ENCODE measurements at places on chromosomes 6 and 20.
A peak's percentile ranks its signal among the peaks of the same experiment; 100 is the strongest.

- no peak for DNase-seq
Measured at GRCh38 chr6:8215631-8216030, 113.3 kb upstream of the EEF1E1 start.

DNA sequence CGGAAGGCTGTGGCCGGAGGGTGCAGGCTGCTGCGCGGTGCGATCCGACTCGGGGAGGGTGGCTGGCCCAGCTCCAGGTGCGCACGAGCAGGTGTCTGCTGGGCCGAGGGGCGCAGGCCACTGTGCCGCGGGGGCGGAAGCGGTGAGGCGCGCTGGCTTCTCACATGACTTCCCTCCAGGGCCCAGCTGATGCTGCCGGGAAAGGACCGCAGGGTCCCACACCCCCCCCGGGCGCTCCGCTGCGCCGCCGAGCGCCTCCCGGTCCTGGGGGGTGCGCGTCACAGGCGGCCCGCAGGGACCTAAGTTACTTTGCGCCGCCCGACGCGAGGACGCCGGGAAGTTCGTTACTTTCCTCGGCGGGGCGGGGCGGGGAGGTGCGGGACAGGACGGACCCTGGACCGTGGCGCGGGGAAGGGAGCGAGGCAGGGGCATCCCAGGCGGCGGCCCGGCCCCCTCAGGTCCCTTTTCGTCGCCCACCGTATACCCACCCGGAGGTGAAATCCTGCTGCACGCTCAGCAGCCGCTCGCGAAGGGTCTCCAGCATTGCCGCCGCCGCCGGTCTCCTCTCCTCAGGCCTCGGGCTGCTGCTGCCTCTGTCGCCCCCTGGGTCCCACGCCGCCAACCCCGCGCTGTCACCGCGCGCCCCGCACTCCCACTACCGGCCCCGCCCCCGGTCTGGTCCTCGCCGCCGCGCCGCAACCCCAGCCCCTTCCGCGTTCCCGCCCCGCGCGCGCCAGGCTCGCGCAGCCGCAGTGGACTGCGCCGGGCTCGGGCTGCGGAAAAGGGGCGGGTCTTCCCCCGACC, at the start of gene DTNBP1:
Gene DTNBP1 (minus strand): TSS at position 703 of the 804 bp plus-strand sequence. CDS start 159 bp downstream, at position 544.
- peak; percentile 77 for DNase-seq

- DNase-seq, result no peak
Measured at GRCh38 chr20:63576311-63576710, 2.3 kb upstream of the HELZ2 start.

GRCh38 chr6:11380969-11381744, 148.7 kb upstream of the NEDD9 start:
- no peak for DNase-seq

GRCh38 chr6:55652429-55652828, 73.4 kb upstream of the HMGCLL1 start:
- DNase-seq, result no peak

DNA sequence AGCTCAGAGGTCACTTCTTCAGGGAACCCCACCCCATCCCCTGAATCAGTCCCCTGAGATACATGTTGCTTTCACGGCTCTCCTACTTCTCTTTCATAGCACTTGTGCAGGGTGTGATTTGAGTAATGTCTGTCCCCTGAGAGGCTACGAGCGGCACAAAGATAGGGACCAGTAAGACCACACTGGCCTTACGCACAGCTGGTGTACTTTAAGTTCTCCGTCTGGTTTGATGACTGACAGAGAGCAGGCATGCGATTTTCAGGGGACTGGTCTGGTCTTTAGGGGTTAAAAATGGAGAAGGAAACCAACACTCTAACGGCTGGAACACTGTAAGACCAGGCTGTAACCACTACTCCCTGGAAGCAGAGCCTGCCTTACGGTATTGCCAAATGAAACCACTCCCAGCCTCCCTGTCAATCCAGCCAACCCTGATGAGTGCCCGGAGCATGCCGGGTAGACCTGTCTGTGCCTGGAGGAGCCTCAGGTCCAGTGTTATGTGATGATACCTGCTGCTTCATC, 47.1 kb downstream of the ELMO2 start:
- DNase-seq, result no peak

GRCh38 chr6:91534614-91535013, 947.7 kb upstream of the MAP3K7 start:
- no peak for DNase-seq

GRCh38 chr20:815914-816606, 17.5 kb upstream of the FAM110A start:
- no peak for DNase-seq

DNA sequence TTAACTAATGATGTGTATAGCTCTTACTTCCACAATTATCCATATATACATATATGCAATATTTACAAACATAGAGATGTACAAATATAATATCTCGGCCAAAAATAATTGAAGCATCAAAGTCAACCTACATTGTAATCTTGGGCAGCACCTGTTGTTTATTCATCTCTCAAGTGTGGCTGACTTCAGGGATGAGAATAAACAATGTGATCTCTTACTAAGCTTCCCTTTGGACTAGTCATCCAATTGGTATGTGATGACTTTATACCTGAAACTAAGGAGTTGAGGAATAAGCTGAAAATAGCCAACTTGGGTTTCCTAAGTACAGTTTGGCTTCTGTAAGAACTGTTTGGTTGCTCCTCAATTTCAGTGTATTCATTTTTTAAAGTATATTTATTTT, 256.6 kb downstream of the KHDC1L start:
- DNase-seq, result no peak

DNA sequence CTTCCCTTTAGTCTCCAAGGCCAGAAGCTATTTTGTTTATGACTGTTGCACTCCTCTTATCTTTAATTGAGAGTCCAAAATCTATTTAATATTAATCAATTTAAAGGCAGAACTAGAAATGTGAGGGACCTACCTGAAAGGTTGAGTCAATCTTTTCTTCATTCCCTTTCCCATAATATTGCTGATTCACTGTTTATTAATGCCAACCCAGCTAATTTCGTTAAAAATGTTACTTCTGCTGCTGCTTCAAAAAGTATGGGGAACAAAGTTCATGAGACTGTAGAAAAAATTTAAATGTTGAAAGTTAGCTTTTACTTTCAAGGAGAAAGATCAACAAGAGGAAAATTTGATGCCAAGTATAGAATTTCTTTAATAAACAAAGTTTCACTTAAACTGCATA, 365.3 kb downstream of the TENT5A start:
- DNase-seq, result no peak

DNA sequence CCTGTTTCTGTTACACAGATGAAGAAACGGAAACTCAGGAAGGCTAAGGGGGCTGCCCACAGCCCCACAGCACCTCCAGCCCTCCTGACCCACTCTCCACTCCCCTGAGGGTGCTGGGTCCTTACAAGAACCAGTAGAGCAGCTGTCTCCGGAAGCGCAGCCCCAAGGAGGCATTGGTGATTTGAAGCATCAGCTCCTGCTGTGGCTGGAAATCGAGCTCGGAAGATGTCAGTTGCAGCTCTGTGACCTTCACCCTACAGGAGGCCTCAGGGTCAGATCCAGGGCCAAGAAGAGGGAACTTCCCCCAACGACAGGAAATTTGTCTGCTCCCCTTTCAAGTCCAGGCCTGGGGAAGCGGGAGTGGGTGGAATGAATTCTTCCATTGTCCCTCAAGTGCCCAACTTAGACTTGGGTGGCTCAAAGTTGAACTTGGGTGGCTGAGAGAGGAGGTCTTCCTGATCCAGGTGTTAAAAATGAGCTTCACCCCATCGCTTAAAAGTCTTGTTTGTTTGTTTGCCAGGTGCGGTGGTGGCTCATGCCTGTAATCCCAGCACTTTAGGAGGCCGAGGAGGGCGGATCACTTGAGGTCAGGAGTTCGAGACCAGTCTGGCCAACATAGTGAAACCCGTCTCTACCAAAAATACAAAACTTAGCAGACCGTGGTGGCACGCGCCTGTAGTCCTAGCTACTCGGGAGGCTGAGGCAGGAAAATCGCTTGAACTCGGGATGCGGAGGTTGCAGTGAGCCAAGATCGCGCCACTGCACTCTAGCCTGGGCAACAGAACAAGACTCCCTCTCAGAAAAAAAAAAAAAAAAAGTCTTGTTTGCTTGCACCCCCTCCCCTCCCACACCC, 1.9 kb downstream of the PLTP start:
- DNase-seq, result no peak

DNA sequence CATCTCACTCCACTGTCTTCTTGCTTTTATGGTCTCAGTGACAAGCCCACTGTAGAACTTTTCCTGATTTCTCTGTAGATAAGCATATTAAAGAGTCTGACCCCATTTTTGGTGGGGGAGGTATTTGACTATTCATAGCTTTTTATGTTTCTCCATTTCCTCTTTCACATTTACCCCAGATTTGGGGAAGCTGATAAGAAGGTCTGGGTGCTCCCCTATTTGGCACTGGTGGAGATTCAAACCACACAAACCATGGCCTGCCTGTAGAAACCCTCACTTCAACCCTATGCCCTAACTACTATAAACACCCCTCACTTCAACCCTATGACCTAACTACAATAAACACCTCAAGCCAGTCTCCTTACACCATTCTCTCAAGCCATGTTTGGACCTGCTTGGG, 196.2 kb upstream of the SYNDIG1 start:
- DNase-seq, result no peak

- no peak for DNase-seq
Measured at GRCh38 chr6:161210857-161211256, 63.0 kb downstream of the AGPAT4 start.

DNA sequence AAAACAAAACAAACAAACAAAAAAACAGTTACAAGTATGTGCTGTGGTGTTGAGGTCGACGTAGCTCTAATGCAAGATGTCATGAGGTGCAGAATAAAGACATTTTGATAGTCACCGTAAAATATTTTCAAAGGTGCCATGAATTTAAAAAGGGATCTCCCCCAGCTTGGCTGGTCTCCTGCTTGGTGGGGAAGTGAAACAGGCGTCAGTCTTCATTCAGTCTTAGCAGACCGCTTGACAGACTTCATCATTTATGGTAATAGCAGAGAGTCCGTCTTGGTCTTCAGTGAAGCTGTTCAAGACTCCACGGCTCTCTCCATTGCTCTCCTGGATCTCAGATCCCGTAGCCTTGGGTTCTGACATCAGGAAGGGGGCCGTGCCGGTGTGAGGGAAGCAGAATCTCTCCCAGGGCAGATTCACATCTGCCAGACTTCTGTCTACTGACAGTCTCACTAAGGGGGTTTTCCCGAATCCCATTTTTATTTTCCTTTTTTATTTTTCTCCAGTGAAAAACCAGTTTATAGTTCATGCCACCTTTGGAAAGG, 1.6 kb downstream of the SLC24A3 start:
- no peak for DNase-seq

GRCh38 chr6:43269273-43270007, 26.2 kb downstream of the TTBK1 start:
- DNase-seq, result no peak

GRCh38 chr6:95569560-95569959, 7.8 kb upstream of the MANEA start:
- no peak for DNase-seq

DNA sequence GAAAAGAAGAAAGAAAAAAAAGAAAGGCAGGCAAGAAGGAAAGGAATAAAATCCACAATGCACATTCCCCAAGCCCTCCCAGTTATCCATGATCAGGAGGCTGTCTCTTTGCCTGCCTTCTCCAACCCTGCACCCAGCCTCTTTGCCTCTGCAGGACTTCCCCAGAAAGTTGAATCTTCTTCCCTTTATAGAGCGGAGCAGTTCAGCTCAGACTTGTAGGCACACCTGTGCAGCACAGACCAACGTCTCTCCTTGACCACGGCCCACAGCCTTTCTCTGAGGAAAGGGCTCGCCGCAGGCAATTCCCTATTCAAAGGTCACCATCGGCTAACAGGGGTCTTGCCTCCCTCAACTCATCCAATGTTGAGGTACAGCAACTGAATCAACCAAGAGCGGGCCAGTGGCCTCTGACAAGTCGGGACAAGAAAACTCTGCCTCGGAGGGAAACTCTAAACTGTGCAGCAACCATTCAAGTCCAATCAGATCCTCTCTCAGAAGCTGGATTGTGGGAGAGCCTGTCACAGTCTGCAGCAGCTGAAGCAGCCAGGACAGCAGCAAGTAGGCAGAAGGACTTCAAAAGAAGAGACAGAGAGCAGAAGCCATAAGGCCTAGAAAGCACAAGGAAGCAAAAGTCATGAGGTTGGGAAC, 529.2 kb upstream of the JARID2 start:
- no peak for DNase-seq

GRCh38 chr6:36118550-36119107, 11.7 kb upstream of the MAPK13 start:
- no peak for DNase-seq

DNA sequence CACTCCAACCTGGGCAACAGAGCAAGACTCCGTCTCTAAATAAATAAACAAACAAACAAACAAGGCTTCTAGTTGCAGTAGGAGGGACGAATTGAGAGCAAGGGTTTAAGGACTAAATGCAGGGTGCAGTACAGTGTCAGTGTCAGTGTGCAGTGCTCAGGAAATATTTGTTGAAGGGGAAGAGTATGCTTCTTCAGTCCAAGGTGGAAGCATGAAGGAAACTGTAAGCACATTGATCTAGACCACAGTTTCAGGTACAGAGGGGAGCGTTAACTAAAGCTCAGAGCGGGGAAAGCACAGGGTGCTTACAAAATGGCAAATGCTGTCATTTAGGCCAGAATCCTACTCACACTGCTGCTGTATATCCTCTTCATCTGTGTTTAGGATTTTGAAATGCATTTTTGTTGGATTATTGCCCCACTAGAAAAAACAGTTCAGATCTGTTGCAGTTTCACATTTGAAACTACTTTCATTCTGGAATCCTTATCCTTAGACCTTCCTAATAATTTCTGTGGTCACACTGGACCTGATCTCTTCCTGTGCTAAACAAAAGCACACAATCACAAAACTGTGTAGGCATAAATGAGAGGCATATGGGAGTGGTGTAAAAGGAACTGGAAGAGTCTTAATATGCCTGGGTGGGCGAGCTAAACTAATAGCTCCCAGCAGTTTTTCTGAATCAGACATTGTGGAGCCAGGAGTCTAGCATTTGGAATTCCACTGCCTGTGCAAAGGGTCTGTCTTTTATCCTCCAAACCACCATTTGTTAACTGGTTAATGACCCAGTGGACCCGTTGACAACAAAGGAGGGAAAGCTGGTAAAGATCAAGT, 41.4 kb downstream of the CBFA2T2 start:
- DNase-seq, result no peak

DNA sequence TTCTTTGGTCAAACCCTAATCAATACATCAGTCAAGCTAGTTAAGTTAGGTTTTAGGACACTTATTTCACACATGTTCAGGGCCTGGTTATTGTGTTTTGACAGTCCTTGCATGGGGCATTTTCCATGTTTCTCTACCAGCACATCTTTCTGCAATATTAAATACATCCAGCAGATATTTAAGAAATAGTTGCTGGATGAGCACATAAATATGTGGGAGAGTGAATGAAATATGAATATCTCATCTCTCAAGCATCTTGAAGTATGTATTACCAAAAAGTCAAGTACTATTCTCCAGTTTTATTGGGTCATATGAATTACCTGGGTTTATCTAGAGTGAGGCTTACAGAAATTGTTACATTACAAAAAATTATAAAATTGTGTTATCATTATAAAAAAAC, 621.9 kb upstream of the GJE1 start:
- DNase-seq, result no peak

- DNase-seq, result no peak
Measured at GRCh38 chr6:2231438-2231837, 14.0 kb downstream of the GMDS start.

- no peak for DNase-seq
Measured at GRCh38 chr6:43221046-43221972, 8.0 kb downstream of the DNPH1 start.

- DNase-seq, result no peak
Measured at GRCh38 chr20:430091-430999, 22.2 kb downstream of the RBCK1 start.

Data from NCI-H1048 (cell line).